ENCODE measurements at places on chromosomes 16 and 17.
A peak's percentile ranks its signal among the peaks of the same experiment; 100 is the strongest.

GRCh38 chr17:31597646-31598398 is 206.3 kb downstream of the RAB11FIP4 start:
- DNase-seq = no peak

- no peak for DNase-seq
These were observed 1.4 kb downstream of the THUMPD1 start for GRCh38 chr16:20740007-20740883.

DNA sequence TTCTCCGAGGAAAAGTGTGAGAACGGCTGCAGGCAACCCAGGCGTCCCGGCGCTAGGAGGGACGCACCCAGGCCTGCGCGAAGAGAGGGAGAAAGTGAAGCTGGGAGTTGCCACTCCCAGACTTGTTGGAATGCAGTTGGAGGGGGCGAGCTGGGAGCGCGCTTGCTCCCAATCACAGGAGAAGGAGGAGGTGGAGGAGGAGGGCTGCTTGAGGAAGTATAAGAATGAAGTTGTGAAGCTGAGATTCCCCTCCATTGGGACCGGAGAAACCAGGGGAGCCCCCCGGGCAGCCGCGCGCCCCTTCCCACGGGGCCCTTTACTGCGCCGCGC is at the start of gene ERBB2:
TSS of gene ERBB2 (plus strand) at position 247 of the 330 bp plus-strand sequence. CDS start 175 bp downstream, outside the sequence.
- peak; percentile 82 for DNase-seq

GRCh38 chr17:30316736-30317135 is 17.1 kb downstream of the TMIGD1 start:
- DNase-seq = no peak

DNA sequence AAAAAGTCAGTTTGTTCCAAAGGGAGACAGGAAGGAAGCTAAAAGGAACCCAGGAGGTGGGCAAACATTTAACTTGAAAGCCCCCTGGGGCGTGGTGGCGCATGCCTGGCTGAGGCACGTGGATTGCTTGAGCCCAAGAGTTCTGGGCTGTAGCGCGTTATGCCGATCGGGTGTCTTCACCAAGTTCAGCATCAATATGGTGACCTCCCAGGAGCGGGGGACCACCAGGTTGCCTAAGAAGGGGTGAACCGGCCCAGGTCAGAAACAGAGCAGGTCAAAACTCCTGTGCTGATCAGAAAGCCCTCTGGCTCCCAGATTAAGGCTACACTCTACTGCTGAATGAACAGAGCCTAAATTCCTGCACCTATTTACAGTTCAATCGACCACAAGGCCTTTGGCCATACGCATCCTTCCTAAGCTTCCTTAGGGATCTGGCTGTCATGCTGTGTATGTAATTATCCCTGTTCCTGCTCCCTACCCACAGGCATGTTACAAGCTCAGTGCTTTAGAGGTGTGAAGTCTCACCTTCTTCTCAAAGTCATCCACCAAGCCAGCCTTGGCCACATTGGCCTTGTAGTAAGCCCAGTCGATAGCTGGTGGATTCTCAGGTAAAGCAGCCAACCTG is 5.0 kb downstream of the ATP5PD start:
- no peak for DNase-seq

DNA sequence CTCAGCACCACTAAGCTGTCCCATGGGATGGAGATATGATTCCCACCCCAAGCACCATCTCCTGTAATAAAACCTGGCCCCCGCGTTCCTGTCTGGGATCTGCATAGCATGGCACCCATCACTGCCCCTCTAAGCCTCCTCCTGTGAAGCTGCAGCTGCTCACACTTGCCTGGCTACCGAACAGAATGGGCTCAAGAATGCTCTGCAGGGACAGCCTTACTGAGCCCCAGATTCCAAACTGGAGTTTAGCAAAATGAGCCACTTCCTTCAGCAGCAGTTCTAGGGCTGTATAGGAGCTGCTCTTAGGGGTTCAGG is 256.1 kb downstream of the CPPED1 start:
- DNase-seq = no peak

- DNase-seq = no peak
These were observed 22.1 kb downstream of the MRC2 start for GRCh38 chr17:62649570-62649969.

DNA sequence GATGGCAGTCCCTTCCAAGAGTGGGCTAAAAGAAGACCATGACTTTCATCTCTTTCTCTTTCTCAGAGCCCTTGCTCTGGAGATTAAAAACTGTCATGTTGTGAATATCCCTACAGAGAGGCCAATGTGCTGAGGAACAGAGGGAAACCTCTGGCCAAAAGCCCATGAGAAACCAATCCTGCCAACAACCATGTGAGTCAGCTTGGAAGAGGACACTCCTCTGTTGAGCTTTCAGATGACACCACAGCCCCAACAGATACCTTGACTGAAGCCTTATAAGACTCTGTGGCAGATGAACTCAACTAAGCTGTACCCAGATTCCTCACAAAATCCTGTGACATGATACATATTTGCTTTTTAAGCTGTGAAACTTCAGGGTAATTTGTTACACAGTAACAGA is 19.6 kb downstream of the CPPED1 start:
- no peak for DNase-seq

DNA sequence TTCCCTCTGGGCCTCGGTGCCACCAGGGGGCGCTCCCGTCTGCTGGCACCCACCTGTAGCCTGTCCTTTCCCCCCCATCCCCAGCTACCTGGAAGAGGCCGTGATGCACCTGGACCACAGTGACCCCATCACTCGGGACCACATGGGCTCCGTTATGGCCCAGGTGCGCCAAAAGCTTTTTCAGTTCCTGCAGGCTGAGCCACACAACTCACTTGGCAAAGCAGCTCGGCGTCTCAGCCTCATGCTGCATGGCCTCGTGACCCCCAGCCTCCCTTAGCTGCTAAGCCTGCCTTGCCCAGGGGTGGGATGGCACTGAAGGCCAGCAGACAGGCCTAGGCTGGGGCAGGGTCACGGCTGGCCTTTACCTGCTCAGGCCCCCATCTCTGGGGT is 818 bp upstream of the NRN1L start:
- peak; percentile 71 for DNase-seq

- DNase-seq = peak; percentile 49
These were observed 676 bp downstream of the CPD start for GRCh38 chr17:30379303-30379902.

DNA sequence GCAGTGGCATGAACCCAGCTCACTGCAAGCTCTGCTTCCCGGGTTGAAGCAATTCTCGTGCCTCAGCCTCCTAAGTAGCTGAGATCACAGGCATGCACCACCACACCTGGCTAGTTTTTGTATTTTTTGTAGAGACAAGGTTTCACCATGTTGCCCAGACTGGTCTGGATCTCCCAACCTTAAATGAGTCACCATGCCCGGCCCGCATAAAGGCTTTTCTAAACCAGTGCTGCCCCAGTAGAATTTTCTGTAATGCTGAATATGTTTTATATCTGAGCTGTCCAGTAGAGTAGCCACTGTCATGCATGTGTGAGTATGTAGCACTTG is 36.9 kb upstream of the WSB1 start:
- DNase-seq = no peak

GRCh38 chr16:22312897-22313781 is 15.9 kb downstream of the POLR3E start:
- DNase-seq = peak; percentile 35
